ENCODE measurements at places on chromosomes 7 and 10. TPM values are rescaled to one million over a fixed set of nuclear protein-coding genes. Genes with fewer than 3 reads are reported as not detected.

The AKR1C2 gene
- polyA plus RNA-seq, result not detected

The HOXA6 gene
- not detected for polyA plus RNA-seq

The PHTF2 gene
- polyA plus RNA-seq, result 21.2 TPM

The ELFN1 gene
- 0.05 TPM for polyA plus RNA-seq

The HOXA11 gene
- polyA plus RNA-seq, result not detected

The VPS37D gene
- 5.7 TPM for polyA plus RNA-seq

The MYOZ1 gene
- 0.26 TPM for polyA plus RNA-seq

The HABP2 gene
- not detected for polyA plus RNA-seq

The LAMB4 gene
- polyA plus RNA-seq, result 0.36 TPM

The LRRC61 gene
- 0.93 TPM for polyA plus RNA-seq

The EN2 gene
- polyA plus RNA-seq, result 0.02 TPM

The FUOM gene
- 32.5 TPM for polyA plus RNA-seq

GRCh38 chr7:24756545-24757352 is 515 bp downstream of the GSDME start:
- H3K4me1 ChIP-seq, result peaks cover 21% of the 10 kb centered on the region
- peak; percentile 92 for DNase-seq
- peak overlapping the region; percentile 76 for H3K4me3 ChIP-seq
- peak overlapping the region; percentile 83 for H3K27ac ChIP-seq

DNA sequence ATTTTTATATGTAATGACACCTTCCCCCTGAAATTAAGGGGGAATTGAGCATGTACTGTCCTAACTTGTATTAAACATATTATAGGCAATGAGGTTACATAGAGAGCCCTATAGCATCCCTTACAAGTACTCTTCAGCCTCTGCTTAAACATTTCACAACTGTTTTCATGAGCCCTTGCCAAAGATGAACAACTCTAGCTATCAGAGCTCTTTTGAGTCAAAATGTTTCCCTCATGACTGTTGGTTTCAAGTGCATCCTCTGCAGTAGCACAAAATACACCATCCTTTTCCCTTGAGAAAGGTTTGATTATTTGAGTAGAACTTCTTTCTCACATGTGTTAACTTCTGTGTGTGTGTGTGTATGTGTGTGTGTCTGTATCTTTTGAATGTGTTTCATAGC is 1157.6 kb upstream of the CELF2 start:
- no peaks in the 10 kb centered on the region for H3K4me1 ChIP-seq
- H3K27ac ChIP-seq, result no peak overlapping the region
- H3K4me3 ChIP-seq, result no peak overlapping the region
- no peaks in the 10 kb centered on the region for H3K27me3 ChIP-seq
- H3K36me3 ChIP-seq, result no peaks in the 10 kb centered on the region

GRCh38 chr7:69708857-69709256 is 110.6 kb downstream of the AUTS2 start:
- peaks cover 14% of the 10 kb centered on the region for H3K4me1 ChIP-seq
- H3K36me3 ChIP-seq, result no peaks in the 10 kb centered on the region
- no peaks in the 10 kb centered on the region for H3K27me3 ChIP-seq
- H3K4me3 ChIP-seq, result no peak overlapping the region
- no peak for DNase-seq

DNA sequence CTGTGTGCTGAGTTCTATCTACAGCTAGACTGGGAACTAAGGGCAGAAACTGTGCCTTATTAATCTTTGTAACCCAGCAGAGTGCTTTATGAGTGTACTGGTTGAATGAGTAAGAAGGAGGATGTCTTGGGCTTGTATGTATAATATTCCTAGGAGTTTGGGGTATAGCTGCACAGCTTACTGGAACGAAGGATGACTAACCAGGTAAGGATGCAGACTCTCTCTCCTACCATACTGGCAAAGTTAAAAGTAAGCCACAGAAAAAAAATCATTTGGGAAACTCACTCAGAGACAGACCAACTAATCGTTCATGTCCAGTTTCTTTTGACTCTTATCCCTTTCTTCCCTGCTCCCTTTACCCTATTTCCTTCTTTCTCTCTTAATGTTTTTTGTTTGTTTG is 1.4 kb upstream of the DHTKD1 start:
- no peaks in the 10 kb centered on the region for H3K4me1 ChIP-seq
- H3K36me3 ChIP-seq, result no peaks in the 10 kb centered on the region
- no peaks in the 10 kb centered on the region for H3K27me3 ChIP-seq
- H3K27ac ChIP-seq, result peak overlapping the region; percentile 62
- no peak for DNase-seq

GRCh38 chr7:151187409-151188251 is 580 bp upstream of the ASB10 start:
- peaks cover 54% of the 10 kb centered on the region for H3K27me3 ChIP-seq
- no peak overlapping the region for H3K4me3 ChIP-seq
- H3K27ac ChIP-seq, result no peak overlapping the region
- H3K4me1 ChIP-seq, result no peaks in the 10 kb centered on the region

DNA sequence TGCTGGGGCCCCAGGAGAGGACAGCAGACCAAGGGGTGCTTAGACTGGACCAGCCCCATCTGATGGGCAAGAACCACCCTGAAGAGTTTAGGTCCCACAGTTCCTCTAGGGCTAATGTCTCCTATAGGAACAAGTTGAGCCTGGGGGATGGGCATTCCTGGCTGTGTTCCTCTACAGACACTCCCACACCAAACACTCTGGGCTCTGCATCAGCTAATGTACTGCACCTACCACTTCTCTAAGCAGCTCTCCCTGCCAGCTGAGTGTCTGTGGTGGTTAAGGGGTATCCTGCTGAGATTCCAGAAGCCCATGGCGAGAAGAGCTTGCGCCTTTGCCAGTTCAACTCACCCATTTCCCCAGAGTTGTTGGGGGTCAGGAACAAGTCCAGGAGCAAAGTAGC is 284.1 kb upstream of the CSTF2T start:
- H3K4me3 ChIP-seq, result no peak overlapping the region
- no peaks in the 10 kb centered on the region for H3K27me3 ChIP-seq
- no peak for DNase-seq
- H3K36me3 ChIP-seq, result no peaks in the 10 kb centered on the region
- H3K4me1 ChIP-seq, result no peaks in the 10 kb centered on the region

- H3K27me3 ChIP-seq, result no peaks in the 10 kb centered on the region
- DNase-seq, result no peak
- H3K4me3 ChIP-seq, result no peak overlapping the region
- no peak overlapping the region for H3K27ac ChIP-seq
- no peaks in the 10 kb centered on the region for H3K36me3 ChIP-seq
Observed at GRCh38 chr10:57785546-57785945, 482.1 kb downstream of the IPMK start.

- H3K27me3 ChIP-seq, result no peaks in the 10 kb centered on the region
- DNase-seq, result no peak
- no peak overlapping the region for H3K27ac ChIP-seq
Observed at GRCh38 chr7:63080406-63080805, 918.2 kb upstream of the ZNF722 start.

DNA sequence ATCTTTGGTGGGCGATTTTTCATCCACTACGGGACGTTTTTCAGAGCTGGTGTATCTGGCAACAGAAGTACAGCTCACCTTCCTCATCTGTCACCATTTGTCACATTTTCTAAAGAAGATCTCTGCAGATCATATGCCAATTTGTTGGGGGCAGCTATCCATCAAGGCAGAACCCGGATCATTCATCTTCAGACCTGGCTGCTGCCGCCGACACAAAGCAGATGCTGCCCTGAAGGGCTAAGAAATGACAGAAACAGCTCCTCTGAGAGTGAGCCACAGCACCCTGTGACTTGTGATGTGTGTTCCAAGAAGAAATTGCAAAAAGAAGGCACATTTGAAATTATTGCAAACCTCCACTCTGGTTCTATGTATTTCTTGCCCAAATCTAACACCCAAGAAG is 290.9 kb downstream of the GFRA1 start:
- H3K27me3 ChIP-seq, result no peaks in the 10 kb centered on the region
- no peaks in the 10 kb centered on the region for H3K4me1 ChIP-seq
- H3K36me3 ChIP-seq, result no peaks in the 10 kb centered on the region
- no peak overlapping the region for H3K27ac ChIP-seq
- DNase-seq, result no peak

GRCh38 chr7:155612658-155613057 is 31.8 kb upstream of the RBM33 start:
- no peak overlapping the region for H3K27ac ChIP-seq
- no peak for DNase-seq
- H3K27me3 ChIP-seq, result peaks cover 35% of the 10 kb centered on the region
- no peaks in the 10 kb centered on the region for H3K36me3 ChIP-seq

DNA sequence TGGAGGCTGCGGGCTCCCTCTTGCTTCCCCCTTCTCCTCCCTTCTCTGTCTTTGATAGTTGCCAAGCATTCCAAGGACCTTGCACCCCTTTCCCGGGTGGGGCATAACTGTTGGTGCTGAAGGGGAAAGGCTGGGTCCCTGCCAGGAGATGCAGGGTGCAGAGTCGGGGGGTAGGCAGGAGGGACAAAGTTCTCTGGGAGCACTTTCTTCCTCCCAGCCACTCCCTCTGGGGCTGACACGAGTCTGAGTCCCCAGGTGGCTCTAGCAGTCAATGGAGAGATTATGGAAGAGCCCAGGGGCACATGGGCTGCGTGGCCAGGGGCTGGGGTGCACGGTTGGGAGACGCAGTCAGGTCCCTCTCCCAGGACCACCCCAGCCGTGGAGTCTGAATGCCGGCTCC is 2.1 kb downstream of the CLDN15 start:
- H3K27ac ChIP-seq, result no peak overlapping the region
- peaks cover 43% of the 10 kb centered on the region for H3K36me3 ChIP-seq
- no peaks in the 10 kb centered on the region for H3K4me1 ChIP-seq

DNA sequence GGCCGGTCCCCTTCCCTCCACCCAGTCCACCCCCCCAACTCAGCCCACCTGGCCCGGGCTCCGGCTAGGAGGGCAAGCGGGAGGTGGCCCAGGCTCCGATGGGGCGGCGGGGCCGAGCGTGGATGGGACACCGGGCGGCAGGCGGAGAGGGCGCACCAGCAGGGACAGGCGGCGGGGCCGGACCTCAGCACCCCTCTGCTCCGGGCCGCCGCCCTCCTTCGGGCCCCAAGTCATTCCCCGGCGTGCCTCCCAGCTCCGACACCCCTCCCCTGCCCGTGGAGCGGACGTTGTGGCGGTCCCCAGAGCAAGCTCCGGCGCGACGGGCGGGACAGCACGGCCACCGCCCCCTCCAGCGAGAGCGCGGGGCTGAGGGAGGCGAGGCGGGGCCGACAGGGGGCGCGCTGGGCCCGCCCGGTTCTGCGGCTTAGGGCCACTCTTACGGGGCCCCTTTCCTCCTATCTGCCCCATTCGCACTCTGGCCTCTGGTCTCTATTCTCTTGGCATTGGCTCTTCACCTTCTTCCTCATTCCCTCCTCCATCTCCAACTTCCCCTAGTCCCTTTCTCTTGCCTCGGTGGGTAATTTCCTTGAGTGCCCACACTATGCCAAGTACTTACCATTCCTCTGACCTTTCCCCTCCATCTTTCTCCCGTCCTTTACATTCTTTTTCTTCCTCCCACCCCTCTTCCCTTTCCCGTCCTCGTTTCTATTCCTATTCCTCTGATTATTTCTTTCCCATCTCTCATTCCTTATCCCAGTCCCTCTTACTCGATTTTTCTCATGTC is 701 bp upstream of the GBX1 start:
- H3K27ac ChIP-seq, result no peak overlapping the region
- DNase-seq, result peak; percentile 91
- peaks cover 84% of the 10 kb centered on the region for H3K27me3 ChIP-seq
- peak overlapping the region; percentile 46 for H3K4me3 ChIP-seq
- H3K36me3 ChIP-seq, result no peaks in the 10 kb centered on the region

DNA sequence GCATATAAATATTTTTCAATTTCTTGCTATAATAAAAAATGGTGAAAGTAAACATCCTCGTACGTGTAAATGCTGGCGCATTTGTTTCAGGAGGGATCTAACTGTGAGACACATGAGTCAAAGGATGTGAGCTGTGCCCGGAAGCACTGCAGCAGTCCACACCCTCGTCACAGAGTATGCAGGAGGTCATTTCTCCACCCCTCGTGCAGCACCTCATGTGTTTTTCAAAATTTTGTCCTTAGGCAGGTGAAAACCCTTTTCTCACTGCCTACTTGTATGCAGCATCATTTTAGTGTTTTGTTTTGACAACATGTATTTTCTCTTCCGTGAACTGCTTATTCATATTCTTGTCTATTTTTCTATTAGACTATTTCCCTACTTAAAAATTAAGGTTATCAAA is 162.7 kb downstream of the AVL9 start:
- no peaks in the 10 kb centered on the region for H3K36me3 ChIP-seq
- no peaks in the 10 kb centered on the region for H3K4me1 ChIP-seq
- H3K4me3 ChIP-seq, result no peak overlapping the region
- DNase-seq, result no peak
- no peak overlapping the region for H3K27ac ChIP-seq

GRCh38 chr10:17200001-17200911 is 1.2 kb downstream of the TRDMT1 start:
- no peak for DNase-seq
- no peaks in the 10 kb centered on the region for H3K36me3 ChIP-seq
- peaks cover 9% of the 10 kb centered on the region for H3K4me1 ChIP-seq
- H3K27me3 ChIP-seq, result no peaks in the 10 kb centered on the region

GRCh38 chr10:101779544-101780186 is 3.6 kb downstream of the NPM3 start:
- H3K27ac ChIP-seq, result no peak overlapping the region
- peaks cover 23% of the 10 kb centered on the region for H3K4me1 ChIP-seq
- peak; percentile 51 for DNase-seq
- H3K4me3 ChIP-seq, result no peak overlapping the region

GRCh38 chr7:27181795-27182275 is 3.2 kb downstream of the HOXA11 start:
- peaks cover 10% of the 10 kb centered on the region for H3K4me1 ChIP-seq
- H3K36me3 ChIP-seq, result no peaks in the 10 kb centered on the region
- peaks cover 97% of the 10 kb centered on the region for H3K27me3 ChIP-seq
- DNase-seq, result no peak

DNA sequence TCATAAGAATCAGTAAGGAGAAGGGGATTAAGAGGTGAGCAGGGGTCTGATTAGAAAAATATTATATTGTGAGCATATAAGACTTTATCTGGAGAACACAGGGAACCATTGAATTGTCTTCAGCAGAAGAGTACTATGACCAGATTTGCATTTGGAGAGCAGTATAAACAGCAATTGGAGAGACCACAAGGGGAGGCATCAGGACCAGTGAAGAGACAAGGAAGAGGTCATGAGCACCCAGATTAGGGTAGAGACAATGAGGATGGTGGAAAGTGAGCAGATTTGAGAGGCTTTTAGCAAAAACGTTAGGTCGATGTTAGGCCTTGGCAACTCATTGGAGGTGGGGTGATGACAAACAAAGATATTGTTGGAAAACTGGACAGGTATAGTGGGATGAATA is 13.0 kb upstream of the SMIM30 start:
- no peak overlapping the region for H3K27ac ChIP-seq
- H3K27me3 ChIP-seq, result no peaks in the 10 kb centered on the region
- H3K36me3 ChIP-seq, result no peaks in the 10 kb centered on the region
